ENCODE measurements at places on chromosomes 5 and 9.

DNA sequence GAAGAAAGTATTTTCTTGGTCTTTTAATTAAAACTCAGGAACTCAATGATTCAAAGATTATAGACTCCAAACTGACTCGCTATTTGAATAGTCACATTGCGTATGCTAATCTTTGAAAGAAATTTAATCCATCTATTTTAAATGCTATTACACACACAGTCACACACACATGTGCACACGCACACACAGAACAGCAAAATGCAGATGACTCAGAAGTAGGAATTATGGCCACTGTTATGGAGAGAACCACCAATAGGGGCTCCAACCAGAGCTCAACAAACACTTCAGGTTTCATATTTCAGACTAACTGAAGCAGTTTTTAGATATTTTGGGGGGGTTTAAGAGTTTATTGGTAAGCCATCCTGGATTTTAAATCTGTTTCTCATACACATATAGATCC is 1917.9 kb downstream of the EFNA5 start:
- H3K36me3 ChIP-seq, result no peaks in the 10 kb centered on the region
- no peak overlapping the region for H3K4me3 ChIP-seq
- H3K27ac ChIP-seq, result no peak overlapping the region
- H3K4me1 ChIP-seq, result no peaks in the 10 kb centered on the region
- DNase-seq, result no peak

- H3K4me3 ChIP-seq, result no peak overlapping the region
- DNase-seq, result no peak
- no peaks in the 10 kb centered on the region for H3K4me1 ChIP-seq
- H3K27me3 ChIP-seq, result no peaks in the 10 kb centered on the region
- no peak overlapping the region for H3K27ac ChIP-seq
- no peaks in the 10 kb centered on the region for H3K36me3 ChIP-seq
Observed at GRCh38 chr9:131851414-131851813, 111.5 kb upstream of the RAPGEF1 start.

- H3K27ac ChIP-seq, result no peak overlapping the region
- H3K4me3 ChIP-seq, result no peak overlapping the region
- H3K36me3 ChIP-seq, result no peaks in the 10 kb centered on the region
- no peak for DNase-seq
Observed at GRCh38 chr5:10797261-10797660, 36.2 kb upstream of the DAP start.

DNA sequence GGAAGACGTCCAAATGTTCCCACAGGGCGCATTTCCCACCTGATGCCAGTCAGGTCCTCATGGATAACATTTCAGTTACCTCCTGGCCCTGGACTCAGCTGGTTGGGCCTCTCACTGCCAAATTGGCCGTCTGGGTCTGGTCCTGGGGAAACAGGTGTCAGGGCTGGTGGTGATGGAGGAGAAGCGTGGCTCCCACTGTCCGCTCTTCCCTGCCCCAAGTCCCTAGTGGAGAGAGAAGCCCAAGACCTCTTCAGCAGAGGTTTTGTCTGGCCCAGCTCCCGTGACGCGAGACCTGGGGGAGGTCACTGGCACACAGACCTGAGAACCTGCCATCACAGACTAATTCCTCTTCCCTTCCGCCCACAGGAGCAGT is 27.8 kb upstream of the PRDM12 start:
- no peak overlapping the region for H3K27ac ChIP-seq
- no peaks in the 10 kb centered on the region for H3K4me1 ChIP-seq
- H3K27me3 ChIP-seq, result no peaks in the 10 kb centered on the region
- DNase-seq, result no peak
- H3K4me3 ChIP-seq, result no peak overlapping the region

DNA sequence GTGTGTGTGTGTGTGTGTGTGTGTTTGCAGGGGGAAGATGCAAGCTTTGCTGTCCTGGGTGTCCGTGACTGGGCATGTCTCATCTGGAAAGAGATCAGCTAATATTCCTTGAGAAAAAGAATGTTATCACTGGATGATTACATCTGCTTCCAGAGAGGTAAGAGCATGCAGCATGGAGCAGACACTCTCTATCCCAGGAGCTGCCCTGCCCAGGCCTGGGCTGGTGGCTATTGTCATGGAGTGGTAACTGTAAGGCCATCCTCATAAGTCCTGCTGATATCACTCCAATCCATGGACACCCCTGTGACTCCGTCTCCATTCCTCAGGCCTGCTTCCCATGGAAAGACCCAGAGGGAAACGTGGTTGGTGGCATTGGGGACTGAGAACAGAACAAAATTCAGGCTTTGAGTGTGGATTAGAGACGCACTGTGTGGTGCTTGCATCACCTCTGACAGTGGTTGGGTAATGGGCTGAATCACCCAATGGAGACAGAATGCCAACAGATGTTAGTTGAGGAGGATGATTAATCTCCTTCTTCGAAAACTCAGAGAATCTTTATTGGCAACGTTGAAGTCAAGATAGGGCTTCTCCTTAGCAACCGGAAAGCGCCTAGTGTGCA is 52.0 kb upstream of the KCNIP1 start:
- DNase-seq, result no peak
- H3K27ac ChIP-seq, result no peak overlapping the region
- H3K36me3 ChIP-seq, result no peaks in the 10 kb centered on the region
- no peaks in the 10 kb centered on the region for H3K4me1 ChIP-seq

- no peak overlapping the region for H3K4me3 ChIP-seq
- H3K27me3 ChIP-seq, result no peaks in the 10 kb centered on the region
- H3K27ac ChIP-seq, result no peak overlapping the region
- no peaks in the 10 kb centered on the region for H3K4me1 ChIP-seq
Observed at GRCh38 chr5:145797336-145797735, 37.8 kb downstream of the PRELID2 start.

DNA sequence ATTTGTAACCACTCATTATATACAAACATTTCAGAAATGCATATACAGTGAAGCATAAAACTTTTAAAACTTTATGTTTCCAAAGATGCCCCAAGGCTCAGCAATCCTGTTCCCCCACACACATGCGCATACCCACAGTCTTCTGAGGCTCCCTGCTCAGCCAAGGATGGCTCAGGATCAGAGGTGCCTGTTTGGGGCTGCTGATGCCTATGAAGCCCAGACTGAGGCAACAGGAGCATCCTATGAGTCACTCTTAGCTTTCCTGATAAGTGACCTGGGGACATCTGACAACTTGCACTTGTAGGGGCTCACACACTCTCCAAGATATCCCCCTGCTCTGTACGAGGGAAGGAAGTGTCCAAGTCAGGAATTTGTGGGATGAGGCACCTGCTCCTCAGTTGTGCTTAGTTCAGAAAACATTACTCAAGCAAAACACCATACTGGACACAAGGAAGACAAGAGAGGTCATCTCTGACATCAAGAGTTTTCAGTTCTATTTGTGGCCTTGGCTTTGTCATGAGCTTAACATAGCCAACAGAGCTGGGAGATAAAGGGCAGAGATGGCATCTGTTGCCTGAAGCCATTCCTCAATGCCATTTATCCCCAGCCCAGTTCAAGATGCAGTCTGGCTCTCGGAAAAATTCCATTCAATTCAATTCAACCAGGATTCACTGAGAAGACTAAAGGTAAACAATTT is 62.3 kb downstream of the NIPSNAP3B start:
- H3K36me3 ChIP-seq, result no peaks in the 10 kb centered on the region
- DNase-seq, result no peak
- H3K4me3 ChIP-seq, result no peak overlapping the region
- peaks cover 3% of the 10 kb centered on the region for H3K27me3 ChIP-seq
- H3K27ac ChIP-seq, result no peak overlapping the region

DNA sequence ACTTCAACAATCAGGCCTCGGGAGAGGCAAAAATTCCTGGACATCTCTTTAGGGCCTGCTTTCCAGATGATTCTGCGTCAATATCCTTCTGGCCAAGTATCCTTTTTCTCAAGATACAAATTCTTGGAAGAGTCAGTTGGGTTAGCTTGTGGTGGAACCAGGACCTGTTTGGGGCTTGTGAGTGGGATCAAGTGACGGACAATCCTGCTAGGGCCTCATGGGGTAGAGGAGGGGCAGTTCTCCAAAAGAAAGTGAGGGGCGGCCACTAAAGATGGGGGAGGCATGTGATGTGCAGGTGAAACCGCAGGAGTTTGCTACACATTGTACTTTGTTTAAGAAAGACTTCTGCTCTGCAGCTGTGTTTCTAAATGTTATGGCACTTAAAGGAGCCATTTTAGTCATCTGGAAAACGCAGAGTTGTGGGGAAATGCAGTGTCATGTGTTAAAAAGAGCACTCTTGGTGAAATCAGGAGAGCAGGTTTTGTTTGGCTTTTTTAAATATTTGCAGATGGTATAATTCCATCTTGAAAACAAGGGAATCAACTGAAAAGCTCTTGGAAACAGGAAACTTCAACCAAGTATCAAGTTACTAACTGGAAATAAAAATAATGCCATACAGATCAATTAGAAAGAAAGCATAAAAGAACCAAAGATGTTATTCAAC is 27.4 kb upstream of the GSN start:
- no peaks in the 10 kb centered on the region for H3K36me3 ChIP-seq
- no peaks in the 10 kb centered on the region for H3K27me3 ChIP-seq
- H3K27ac ChIP-seq, result no peak overlapping the region
- no peak for DNase-seq
- H3K4me3 ChIP-seq, result no peak overlapping the region
- H3K4me1 ChIP-seq, result no peaks in the 10 kb centered on the region

DNA sequence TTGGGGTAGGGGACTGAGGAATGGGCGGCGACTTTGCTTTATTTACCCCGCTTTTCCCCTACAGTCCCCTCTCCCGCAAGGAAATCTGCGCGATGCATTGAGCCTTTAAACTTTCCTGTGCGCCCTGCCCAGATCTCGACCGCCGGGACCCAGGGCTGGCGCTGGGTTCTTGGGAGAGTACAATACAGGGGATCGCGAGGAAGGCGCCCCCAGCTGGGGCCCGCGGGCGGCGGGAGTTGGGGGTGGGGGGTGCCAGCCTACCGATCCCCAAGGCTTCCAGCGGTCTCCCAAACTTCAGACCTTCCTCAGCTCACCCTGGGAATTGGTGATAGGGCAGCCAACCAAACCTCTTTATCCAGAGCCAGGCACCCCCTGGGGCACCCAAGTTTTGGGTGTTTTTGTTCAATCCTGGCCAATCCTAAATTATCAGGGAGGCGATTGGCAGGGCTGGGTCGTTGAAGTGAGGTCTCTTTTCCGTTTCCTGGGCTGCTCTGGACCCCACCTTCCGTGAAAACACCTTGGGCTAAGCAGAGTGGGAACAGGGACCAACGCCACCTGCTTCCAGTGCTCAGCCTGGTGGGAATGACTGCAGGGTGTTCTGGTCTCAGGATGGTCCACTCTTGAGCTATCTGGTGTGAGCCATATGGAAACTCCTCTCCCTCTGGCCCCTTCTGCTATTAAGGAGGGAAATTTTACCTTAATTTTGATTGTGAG is 51.4 kb upstream of the DAB2IP start:
- H3K27me3 ChIP-seq, result no peaks in the 10 kb centered on the region
- no peak overlapping the region for H3K4me3 ChIP-seq
- no peak overlapping the region for H3K27ac ChIP-seq
- DNase-seq, result no peak
- no peaks in the 10 kb centered on the region for H3K36me3 ChIP-seq

DNA sequence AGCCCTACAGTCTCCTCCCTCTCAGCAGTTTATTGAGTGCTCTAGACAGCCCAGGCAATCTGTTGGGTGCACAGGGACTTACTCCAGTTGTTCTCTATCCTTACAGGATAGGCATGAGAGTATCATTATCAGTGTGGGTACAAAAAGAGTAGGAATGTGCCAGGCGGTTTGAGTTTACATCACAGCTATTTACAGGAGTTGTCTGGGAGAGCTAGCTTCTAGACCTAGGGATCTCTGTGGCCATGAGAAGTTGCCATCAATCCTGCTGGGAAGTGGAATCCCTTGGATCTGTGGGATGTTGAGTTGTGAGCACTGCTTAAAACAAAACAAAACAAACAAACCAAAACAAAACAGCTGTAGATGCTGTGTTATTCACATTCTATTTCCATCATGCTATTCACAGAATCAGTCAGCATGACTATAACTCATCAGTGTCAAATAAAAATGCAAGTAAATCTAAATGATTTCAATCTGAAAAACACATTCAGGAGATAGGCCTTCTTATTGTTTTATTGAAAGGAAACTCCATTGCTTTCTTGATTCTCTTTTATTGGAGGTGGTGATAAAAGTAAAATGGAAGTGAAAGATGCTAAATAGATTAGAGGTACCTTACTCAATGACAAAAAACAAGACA is 552.4 kb upstream of the ZNF608 start:
- DNase-seq, result no peak
- peaks cover 7% of the 10 kb centered on the region for H3K4me1 ChIP-seq
- no peak overlapping the region for H3K4me3 ChIP-seq
- H3K27ac ChIP-seq, result no peak overlapping the region

DNA sequence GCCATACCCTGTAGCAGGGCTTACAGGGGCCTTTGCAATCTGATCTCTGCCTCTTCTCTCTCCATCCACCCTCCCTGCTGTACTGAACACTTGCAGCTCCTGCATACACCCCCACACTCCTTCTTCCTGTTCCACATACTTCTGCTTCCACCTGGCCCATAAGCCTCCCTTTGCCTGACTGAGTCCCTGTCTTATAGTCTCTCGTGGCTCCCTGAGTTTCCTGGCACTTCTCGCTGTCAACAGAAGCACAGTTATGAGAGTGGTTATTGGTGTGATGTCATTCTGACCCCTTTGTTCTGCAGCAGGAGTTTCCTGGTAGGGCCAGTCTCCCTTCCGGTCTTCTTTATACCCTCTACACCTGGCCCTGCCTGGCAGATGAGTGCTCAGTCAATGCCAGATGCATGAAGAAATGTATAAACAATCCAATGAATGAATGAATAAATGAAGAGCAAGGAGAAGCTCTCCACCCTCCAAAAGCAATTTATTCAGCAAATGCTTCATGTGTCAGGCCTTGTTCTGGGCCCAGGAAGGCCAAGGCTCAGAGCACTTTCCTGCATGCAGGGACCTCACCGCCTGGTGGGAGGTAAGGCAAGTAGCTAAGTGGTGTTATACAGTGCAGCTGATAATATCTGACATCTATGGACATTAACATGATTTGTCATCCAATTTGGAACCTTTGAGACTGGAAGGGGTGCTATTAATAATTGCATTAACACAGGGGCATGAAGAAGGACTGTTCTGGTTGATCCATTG is 20.5 kb upstream of the CSF1R start:
- H3K36me3 ChIP-seq, result no peaks in the 10 kb centered on the region
- no peak for DNase-seq
- no peak overlapping the region for H3K4me3 ChIP-seq
- H3K27me3 ChIP-seq, result peaks cover 19% of the 10 kb centered on the region

- DNase-seq, result no peak
- no peaks in the 10 kb centered on the region for H3K27me3 ChIP-seq
- no peak overlapping the region for H3K4me3 ChIP-seq
- H3K36me3 ChIP-seq, result no peaks in the 10 kb centered on the region
- H3K4me1 ChIP-seq, result no peaks in the 10 kb centered on the region
Observed at GRCh38 chr9:127963041-127963358, 17.8 kb downstream of the EEIG1 start.
